OCI-M1 (cell line): ENCODE measurements at places on chromosomes 1 and 21.

- no peak for DNase-seq
These were observed 270.0 kb upstream of the ZRANB2 start for GRCh38 chr1:71350805-71351204.

DNA sequence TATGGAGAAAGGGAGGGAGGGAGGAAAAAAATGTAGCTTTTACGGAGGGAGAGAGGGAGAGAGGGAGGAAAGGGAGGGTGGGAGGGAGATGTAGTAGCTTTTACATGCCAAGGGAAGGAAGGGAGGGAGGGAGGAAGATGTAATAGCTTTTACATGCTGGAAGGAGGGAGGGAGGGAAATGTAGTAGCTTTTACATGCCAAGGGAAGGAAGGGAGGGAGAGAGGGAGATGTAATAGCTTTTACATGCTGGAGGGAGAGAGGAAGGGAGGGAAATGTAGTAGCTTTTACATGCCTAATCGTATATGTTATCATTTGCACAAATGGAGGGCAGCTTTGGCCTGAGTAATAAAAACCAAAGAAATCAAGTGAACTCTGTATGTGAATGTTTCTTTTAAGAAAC lies 35.6 kb downstream of the EEIG2 start:
- no peak for DNase-seq

GRCh38 chr1:198929111-198929604 lies 290.3 kb downstream of the PTPRC start:
- peak; percentile 56 for DNase-seq

DNA sequence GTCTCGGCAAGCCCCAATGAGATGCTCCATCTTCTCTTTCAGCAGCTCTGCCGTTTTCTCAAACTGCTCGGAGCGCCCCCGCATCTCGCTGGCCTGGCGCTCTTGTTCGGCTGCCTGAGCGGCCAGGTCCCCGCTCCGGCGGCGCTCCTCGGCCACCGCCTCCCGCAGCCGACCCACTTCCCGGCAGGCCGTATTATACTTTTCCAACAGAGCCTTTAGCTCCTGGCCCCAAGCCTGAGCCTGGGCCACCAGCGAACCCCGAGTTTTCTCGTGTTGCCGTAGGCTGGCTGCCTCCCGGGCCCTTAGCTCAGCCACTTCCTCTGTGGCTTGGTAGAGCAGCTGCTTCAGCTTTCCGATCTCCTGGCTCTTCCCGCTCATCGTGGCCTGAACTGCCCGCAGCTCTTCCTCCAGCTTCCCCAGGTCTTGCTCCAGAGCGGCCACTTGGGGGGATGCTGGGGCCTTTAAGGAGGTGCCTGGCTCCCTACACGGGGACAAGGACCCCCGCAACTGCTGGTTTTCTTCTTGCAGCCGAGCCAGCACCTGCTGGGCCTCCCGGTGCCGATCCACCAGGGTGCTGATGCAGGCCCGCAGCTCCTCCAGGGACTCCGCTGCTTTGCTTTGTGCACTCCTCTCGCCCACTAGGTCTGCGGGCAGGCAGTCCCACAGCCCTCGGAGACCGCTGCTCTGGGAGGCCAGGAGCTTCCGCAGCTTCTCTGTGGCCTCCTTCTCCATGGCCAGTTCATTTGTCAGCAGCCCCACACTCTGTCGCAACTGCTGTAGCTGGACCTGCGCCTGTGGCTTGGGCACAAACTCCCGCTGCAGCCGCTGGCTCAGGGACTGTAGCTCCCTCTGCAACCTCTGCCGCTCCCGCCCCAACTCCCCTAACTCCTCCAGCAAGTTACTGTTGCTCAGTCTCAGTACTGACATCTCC lies 13.4 kb upstream of the PIAS3 start:
- DNase-seq: no peak

DNA sequence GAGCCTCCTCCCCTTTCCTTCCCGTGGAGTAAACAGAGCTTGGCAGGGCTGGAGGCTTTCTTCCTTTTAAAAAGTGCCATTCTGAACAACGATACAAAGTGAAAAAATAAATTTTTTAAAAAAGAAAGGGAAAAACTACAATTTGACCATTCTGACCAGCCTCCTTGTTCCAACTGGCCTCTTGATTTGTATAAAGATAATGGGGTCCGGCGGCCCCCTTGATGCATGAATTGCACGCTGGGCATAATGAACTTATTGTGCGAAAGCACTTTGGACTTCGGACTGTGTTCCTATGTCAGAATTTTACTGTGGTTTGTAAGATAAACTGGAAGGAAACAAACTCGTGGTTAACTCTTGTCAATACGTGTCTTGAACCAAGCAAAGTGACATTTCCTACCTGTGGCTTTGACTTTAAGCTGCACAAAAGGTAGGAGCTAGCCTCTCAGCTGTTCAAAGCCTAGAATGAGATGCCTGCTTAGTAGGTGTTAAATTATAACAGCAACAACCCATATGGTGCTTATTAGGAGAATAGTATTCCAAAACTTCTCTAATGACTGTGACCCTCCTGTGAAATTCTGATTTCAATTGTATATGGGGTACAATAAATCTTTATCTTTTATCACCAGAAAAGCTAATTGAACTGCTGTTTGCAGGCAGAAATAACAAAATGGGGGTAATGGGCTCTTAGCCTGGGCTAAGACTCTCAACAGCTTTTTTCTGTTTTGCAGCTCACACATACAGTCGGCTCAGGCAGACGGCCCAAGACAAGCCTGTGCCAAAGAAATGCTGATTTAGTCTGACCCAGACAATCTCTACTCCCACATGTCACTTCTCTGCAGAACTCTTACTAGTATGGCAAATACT lies 9.3 kb downstream of the IRF2BP2 start:
- peak; percentile 84 for DNase-seq

- DNase-seq: no peak
These were observed 17.3 kb downstream of the SARS1 start for GRCh38 chr1:109231066-109231465.

- DNase-seq: no peak
These were observed 34.7 kb upstream of the CLSTN1 start for GRCh38 chr1:9858293-9859035.
